ENCODE measurements at places on chromosomes 6 and 20. TPM values are rescaled to one million over a fixed set of nuclear protein-coding genes. Genes with fewer than 3 reads are reported as not detected.

The PNLDC1 gene
- total RNA-seq: 0.64 TPM

The FERMT1 gene
- not detected for total RNA-seq

The ADTRP gene
- 74.7 TPM for total RNA-seq

DNA sequence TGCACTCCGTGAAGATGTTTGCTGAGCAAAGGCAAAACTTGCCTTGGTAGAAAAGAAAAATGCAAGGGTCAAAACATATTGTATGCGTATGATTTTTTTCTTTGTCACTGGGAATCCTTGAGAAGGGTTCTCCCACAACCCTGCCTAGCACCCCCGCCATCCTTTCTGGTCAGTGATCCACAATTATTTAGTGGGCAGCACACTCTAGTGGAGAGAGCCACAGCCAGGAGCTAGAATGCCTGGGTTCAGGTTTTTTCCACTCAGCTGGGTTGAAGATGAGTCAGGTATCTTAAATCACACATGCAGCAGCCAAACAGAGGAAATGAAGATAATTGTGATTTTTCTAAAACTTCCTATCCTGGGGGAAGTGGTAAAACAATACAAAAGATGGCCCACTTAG, 243.1 kb downstream of the PKHD1 start:
- no peak for DNase-seq

Measured in T-cell (primary cell).